Ascending aorta (tissue), 2 donors: ENCODE measurements at places on chromosomes 13 and 19.

DNA sequence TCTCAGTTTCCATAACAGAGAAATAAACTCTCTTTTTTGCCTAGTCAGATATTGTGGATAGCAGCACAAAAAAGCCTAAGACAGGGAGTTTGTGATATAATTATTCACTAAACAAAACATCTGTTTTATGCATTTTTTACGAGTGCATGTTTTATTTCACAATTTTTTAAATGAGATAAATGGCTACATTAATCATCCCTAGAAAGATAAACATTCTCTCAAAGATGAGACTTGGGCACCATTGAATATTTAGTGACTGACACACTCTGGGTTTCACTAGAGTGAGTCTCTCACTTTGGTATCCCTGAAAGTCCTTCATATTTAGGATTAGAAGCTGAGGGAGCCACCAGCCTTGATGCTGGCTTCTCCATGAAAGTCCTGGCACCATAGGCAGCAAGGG is 74.3 kb upstream of the LRCH1 start:
- no peak for DNase-seq

GRCh38 chr13:44169018-44169911 is 204.4 kb upstream of the SERP2 start:
- no peak for DNase-seq

DNA sequence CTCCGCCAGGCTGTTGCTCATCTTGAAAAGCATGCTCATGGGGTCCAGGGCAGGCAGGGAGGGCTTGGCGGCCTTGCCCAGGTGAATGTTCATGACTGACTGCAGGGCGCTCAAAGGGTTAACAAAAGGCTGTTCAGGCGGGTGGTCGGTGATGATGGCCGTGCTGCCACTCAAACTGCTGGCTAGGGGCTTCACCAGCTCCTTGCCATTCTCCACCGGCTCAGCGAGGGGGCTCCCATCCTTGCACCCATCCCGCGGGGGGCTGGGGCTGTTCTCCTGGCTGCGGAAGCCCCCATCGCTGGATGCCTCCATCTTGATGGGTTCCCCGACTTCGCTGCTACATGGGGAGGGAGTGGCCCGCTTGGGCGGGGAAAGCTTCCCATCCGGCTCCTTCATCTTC is 71.7 kb downstream of the TSHZ3 start:
- no peak for DNase-seq

- no peak for DNase-seq
Observed at GRCh38 chr19:46412650-46413261, 608 bp downstream of the CCDC8 start.
